CD4-positive, alpha-beta T cell treated with Interleukin-4 for 1 hour (primary cell): ENCODE measurements at places on chromosomes 5 and 9.
A peak's percentile ranks its signal among the peaks of the same experiment; 100 is the strongest.

- DNase-seq, result no peak
These were observed 190.3 kb upstream of the FREM1 start for GRCh38 chr9:15100571-15100970.

- peak; percentile 71 for DNase-seq
These were observed 1.9 kb upstream of the GPBP1 start for GRCh38 chr5:57171816-57172465.

DNA sequence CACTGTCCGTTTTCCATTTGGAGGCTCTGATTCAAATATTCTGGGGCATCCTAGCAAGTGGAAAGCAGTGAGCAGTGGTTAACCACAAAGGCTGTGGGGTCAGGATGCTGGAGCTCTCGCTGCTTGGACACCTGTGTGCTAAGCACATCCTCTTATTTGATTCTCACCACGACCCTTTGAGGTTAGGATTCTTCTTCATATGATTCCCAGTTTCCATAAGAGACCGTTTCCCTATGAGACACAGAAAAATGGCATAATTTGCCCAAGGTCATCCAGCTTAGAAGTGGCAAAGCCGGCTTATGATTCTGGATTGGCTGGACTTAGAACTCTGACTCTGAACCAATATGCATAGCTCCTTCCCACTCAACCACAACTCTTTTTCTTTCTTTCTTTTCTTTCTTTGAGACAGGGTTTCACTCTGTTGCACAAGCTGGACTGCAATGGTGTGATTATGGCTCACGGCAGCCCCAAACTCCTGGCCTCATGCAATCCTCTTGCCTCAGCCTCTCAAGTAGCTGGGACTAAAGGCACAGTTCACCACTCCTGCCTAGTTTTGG, 207.7 kb downstream of the TTLL11 start:
- DNase-seq, result no peak

GRCh38 chr5:177468685-177469628, 4.5 kb downstream of the DBN1 start:
- DNase-seq, result no peak

GRCh38 chr5:125584140-125584520, 837.7 kb upstream of the ZNF608 start:
- no peak for DNase-seq

DNA sequence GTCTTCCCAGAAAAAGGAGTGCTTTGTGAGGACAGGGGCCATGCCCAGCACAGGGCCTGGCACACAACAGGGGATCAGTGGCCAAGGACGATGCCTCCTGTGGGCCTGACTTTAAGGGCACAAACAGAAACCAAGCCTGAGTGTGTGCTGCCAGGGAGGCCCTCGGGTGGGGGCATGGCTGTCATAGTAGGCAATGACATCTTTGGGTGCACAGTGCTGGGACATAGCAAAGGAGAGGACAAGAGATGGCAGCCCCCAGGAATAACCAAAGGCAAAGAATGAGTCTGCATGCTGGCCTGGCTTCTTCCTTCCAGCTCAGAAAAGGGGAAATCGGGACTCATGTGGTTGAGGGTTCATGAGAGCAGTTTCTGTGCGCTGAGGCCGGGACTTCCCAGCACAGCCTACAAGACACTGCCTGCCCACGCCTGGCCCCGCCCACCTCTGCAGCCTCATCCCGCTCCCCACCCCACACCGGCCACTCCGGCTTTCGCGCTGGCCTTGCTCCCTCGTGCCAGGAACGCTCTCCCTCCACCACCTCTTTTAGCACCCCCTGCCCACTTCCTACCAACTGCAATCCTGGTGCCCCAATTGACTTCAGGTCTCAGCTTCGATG, 13.8 kb upstream of the LHX2 start:
- DNase-seq, result peak; percentile 48

- peak; percentile 36 for DNase-seq
These were observed 54.5 kb downstream of the STK10 start for GRCh38 chr5:172133359-172134029.

- no peak for DNase-seq
These were observed 145.2 kb downstream of the SLC25A46 start for GRCh38 chr5:110884005-110884404.

DNA sequence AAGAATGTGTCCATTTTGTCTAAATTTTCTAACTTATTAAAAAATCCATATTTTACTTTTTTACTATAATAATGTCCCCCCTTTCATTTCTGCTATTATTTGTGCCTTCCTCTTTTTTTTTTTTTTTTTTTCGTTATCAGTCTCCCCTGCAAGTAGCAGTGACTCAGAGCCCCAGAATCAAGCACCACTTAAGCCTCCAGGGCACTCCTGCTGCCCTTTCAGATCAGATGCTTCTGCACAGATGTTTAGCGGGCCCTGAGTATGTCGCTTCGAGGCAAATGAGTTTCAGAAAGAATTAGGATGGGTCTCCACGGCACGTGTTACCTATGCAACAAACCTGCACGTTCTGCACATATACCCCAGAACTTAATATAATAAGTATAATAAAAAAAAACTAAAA, 11.7 kb downstream of the MED7 start:
- peak; percentile 30 for DNase-seq

- no peak for DNase-seq
These were observed 3.2 kb downstream of the PAPPA start for GRCh38 chr9:116156621-116157314.

DNA sequence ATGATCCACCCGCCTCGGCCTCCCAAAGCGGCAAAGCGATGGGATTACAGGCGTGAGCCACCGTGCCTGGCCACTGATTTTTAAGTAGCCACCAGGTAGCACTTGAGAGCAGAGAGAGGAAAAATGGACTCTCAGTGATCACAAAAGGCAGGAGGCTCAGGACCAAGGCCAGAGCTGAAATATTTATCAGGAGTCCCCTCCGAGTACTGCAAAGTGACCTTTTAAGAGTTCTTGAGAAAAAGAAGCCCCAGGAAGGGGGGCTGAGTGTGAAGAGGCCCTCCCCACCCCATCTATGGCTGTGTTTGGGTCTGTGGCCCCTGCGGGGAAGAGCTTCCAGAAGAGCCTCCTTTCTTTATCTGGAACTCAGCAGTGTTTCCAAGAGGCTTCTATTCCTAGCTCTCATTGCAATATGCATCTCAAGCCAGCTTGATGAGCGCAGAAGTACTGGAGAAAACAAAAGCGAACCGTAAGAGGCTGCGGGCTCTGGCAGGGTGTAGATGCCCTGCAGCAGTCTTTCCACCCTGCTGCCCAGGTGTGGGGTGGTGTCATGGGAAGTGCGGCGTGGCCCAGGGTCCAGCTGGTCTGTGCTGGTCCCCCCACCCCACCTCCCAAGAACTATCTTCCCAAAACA, 75.5 kb upstream of the CDK20 start:
- DNase-seq, result no peak

- DNase-seq, result no peak
These were observed 672.5 kb upstream of the RORB start for GRCh38 chr9:73824671-73825070.

DNA sequence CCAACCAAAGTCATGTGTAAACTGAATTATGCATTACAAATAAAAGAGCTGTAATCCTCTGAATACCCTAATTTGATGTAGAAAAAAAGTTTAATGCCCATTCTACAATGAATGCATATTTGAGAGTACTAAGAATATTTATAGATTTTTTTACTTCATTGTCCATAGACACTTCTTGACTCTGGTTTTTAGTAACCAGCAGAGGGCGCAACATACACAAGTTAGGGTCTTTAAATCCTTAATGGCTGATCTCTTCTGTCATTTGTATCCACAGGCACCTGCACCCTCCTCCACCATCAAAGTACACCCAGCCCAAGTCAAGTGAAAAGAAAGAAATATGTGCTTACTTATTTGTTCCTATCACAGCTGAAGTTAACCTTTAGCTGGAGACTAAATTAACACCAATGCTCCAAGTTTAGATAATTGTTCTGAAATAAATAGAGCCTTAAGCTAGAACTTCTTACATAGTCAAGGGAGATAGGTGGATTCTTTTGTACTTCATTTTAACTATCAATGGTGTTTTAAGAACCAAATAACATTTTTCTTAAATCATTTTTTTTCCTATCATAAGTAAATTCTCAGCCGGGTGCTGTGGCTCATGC, 524.2 kb upstream of the DAB2 start:
- DNase-seq, result peak; percentile 77

DNA sequence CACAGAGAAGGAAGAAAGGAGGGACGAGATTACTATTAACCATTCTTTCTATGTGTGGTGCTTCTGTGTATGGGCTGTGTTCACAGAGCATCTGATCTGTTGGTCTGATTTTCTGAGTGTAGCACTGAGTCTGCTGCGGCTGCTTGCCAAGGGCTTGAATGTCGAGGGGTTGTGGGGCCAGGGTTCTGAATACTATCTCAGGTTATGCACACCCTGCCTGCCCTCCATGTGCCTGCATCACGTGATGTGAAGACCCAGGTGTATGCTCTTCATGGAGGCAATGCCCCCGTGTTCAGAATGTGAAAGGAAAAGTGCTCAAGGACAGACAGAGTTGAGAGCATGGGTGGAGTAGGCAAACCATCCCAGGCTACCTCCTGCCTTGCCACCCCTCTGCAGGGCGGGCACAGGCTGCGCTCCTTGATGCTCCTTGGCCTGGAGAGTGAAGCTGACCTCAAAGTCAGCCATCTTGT, 254.9 kb downstream of the FANCC start:
- no peak for DNase-seq

- no peak for DNase-seq
These were observed 32.4 kb upstream of the RPL26L1 start for GRCh38 chr5:172926796-172927195.

- DNase-seq, result no peak
These were observed 312.2 kb downstream of the ARRDC3 start for GRCh38 chr5:91070761-91071550.

- no peak for DNase-seq
These were observed 47.5 kb downstream of the SLC22A5 start for GRCh38 chr5:132417010-132417439.

- no peak for DNase-seq
These were observed 25.7 kb downstream of the SREK1IP1 start for GRCh38 chr5:64742821-64743220.

DNA sequence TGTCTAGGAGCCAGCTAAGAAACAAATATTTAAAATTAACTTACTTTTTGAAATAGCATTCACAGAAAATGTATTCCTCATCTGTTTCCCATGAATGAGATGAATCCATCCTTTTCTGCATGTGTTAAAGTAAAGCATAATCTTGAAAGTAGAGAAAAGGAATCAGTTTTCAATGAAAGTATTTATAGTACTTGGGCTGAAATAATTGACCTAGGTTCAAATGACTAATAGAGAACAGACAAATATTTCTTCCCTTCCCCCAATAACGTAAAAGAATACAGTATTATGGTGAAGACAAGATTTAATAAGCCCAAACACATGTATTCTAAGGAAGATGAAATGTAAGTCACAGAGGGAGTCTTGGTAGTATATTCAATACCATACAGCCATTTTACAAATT, 403.5 kb downstream of the ZNF608 start:
- DNase-seq, result no peak

GRCh38 chr9:74322661-74323314, 174.3 kb upstream of the RORB start:
- DNase-seq, result peak; percentile 6

- DNase-seq, result peak; percentile 34
These were observed 12.5 kb downstream of the ERCC6L2 start for GRCh38 chr9:95887926-95888497.

DNA sequence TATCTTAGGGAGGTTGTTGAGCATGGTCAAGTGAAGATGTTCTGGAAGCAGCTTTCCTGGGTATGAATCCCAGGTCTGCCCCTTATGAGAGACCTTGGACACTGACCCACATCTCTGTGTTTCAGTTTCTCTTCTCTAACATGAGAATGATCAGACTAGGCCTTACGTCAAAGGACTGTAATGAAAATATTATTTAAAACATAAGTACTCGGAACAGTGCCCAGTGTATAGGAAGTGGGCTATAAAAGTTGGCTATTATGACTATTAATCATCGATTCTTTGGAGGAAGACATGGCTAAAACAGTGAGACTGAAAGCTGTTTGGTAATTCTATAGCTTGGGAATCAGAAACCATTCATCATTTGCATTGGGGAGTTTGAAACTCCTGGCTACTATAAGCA, 65.3 kb upstream of the MYO10 start:
- no peak for DNase-seq

- no peak for DNase-seq
These were observed 89.1 kb upstream of the PTPRD start for GRCh38 chr9:10701906-10702305.

DNA sequence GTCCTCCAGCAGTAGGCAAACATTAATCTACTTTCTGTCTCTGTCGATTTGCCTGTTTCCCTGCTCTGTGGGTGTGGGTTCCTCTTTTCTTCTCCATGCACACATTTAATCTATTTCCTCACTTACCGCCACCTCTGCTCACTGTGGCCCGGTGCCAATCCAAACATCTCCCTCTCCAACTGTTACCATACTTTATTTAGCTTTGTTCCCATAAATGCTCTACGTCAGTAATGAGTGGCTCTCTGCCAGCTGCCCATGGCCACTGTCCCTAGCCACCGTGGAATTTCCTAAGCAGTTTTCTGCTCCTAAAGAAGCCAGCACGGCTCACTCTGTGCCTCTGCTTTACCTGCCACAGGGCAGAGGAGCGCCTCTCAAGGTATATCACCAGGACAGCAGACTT, 19.5 kb upstream of the GOLPH3 start:
- peak; percentile 28 for DNase-seq

- no peak for DNase-seq
These were observed 352.5 kb upstream of the C9orf72 start for GRCh38 chr9:27925815-27926214.

DNA sequence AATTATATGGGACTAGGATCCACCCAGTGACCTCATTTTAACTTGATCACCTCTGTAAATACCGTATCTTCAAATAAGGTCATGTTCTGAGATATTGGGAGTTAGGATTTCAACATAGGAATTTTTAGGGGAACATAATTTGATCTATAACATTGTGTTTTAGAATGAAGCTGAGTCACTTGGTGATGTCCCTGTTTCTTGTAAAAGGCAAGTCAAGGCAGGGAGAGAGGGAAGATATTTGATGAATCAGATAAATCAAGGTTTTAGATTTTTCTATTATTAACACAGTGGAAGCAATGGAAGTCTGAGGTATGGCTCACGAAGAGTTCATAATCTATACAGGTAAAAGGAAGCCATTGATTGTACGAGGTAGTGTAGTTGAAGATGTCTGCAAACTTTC, 11.8 kb upstream of the GPR151 start:
- DNase-seq, result no peak

GRCh38 chr5:173679909-173680630, 63.6 kb upstream of the BOD1 start:
- no peak for DNase-seq

- no peak for DNase-seq
These were observed 40.3 kb downstream of the NUP188 start for GRCh38 chr9:128987805-128988204.

DNA sequence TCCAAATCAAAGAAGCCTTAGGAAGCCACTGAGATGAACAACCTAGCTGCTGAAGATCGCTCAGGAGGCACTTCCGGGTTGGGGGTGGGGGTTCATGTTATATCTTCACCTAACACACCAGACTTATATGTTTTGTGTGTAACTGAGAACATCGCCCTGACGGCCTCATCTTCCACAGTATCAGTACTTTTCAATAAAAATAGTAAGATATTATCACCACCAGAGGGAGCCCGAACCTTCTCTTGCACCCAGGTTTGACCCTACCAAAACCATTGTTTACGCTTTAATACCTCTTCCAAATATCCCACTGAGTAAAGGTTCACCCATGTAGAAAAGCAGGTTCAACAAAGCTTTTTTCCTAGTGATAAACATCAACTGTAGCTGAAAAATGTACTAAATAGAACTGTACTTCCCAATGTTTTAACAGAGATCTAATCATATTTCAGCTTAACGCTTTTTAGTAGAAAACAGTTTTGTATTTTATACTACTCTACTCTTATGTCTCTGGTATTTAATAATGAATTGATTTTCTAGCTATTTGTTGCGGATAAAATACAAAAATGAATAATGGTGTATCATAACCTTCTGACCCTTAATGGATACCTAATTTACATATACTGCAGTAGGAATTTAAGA, 244.0 kb downstream of the EPB41L4A start:
- peak; percentile 28 for DNase-seq
